ENCODE measurements at places on chromosomes 1 and 21.

GRCh38 chr1:62304975-62305374 is 14.3 kb downstream of the KANK4 start:
- DNase-seq: no peak

- DNase-seq: peak; percentile 86
Measured at GRCh38 chr1:208221291-208221622, 22.9 kb downstream of the PLXNA2 start.

DNA sequence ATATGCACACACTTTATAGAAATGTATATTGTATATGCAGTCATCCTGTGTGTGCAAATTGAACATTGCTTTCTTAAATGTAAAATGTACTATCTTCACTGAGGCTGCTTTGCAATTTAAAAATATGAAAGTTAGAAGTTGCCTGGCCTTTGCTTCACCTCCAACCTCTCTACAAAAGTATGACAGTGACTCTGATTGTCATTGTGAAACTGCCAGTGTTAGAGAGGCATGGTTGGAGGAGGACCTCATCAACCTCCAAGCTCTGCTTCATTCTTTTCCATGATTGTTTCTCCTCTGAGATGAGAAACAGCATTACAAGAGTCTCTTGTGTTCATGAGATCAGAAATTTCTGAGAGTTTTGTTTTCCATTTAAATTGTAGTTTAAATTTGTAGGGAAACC is 185.5 kb downstream of the ZC3H11B start:
- DNase-seq: no peak

GRCh38 chr1:34070201-34070836 is 94.7 kb downstream of the CSMD2 start:
- no peak for DNase-seq

DNA sequence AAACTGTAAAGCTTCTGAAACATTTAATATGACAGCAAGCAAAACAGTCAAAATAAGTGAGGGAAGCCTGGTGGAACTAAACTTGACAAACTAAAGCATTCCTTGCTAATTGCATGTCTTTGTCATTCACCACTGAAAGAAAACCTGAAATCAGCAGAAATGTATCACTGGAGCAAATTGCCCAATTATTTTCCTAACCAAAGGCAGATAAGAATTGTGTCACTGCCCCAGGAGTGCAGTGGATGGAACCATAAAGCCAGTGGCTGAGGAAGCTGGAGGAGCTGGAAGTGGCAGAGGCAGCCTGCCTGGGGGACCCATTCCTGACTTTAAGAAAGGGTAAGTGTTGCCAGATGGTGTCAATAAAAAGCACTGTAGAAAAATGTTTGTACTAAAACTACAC is 2.7 kb upstream of the SLC30A10 start:
- no peak for DNase-seq

GRCh38 chr1:211752951-211753486 is 77.5 kb downstream of the LPGAT1 start:
- no peak for DNase-seq

DNA sequence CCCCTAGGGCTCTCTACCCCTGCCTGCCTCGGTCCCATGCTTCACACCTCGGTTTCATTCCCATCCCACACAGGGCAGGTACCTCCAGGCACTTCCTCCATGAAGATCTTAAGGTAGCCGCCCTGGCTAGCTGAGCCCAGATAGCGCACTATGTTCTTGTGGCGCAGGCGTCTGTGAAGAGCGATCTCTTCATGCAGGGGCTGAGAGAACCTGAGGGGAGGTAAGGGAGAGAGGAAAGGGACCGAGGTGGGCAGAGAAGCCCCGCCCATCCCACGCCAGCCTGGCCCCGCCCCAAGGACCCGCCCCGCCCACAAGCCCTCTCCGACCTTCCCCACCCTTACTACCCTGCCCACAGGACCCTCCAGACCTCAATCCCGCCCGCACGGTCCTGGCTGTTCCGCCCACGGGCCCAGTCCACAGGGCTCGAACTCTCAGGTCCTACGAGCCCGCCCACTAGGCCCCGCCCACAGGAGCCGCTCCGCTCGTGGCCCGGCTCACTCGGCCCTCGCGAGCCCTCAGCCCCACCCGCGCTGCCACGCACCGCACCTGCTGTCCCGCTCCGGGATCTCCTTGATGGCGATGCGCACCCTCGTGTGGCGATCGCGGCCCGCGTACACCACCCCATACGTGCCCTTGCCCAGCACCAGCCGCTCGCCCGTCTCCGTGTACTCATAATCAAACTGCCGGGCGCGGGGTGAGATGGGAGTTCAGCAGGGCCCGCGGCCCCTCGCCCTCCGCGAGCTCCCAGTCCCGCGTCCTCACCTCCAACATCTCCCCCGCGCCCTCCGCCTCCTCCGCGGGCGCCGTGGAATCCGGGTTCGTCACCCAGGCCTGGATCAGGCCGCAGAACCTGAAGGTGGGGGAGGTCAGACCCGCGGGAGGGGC is 6.4 kb downstream of the MAP3K6 start:
- no peak for DNase-seq

DNA sequence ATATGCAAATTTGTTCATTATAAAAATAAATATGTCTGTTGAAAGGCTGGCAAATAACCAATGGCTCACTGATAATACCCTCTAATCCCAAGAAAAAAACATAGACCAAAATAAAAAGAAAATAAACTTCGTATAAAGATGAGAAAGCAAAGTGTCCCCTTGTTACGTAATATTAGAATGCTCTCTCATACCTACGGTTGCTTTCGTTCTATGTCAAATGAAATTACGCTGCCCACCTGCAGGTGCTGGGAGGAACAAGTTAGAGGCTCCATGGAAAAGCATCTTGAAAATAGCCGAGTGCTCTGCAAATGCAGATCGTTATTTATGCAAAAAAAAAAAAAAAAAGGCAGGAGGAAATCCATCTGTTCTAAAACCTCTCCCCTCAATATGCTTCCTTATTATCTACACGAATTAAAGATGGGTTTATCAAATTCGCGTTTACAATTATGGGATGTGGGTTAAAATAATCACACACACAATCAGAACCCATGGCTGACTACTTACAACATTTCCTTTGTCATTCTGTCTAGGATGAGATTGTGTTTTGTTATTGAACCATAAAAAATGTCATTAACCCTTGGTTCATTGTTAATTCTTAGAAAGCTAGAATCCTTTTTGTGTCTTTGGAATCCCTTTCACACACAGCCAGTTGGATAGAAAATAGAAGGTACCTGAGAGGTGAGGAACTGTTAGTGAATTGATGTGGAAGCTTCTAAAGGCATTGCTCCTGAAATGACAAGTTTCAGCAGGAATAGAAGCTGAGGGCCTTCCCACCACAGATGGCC is 268.6 kb downstream of the SETD4 start:
- no peak for DNase-seq

DNA sequence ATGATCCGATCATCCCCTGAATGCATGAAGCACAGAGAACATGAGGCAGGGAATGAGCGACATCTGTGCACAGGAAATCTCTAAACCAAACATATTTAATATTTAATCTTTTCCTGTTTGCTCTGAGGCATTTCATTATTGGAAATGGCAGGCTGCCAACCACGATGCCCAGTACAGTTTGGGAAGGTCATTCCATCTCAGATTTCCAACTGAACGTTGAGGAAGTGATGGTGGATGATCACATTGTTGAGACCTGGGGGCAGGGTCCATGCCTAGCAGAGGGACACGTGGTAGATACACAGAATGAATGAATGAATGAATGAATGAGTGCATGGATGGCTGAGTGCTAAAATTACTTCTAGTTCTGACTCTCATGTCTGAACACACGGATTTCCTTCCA is 15.9 kb upstream of the FASLG start:
- DNase-seq: no peak

- DNase-seq: no peak
Measured at GRCh38 chr1:201596101-201596868, 57.4 kb downstream of the NAV1 start.

DNA sequence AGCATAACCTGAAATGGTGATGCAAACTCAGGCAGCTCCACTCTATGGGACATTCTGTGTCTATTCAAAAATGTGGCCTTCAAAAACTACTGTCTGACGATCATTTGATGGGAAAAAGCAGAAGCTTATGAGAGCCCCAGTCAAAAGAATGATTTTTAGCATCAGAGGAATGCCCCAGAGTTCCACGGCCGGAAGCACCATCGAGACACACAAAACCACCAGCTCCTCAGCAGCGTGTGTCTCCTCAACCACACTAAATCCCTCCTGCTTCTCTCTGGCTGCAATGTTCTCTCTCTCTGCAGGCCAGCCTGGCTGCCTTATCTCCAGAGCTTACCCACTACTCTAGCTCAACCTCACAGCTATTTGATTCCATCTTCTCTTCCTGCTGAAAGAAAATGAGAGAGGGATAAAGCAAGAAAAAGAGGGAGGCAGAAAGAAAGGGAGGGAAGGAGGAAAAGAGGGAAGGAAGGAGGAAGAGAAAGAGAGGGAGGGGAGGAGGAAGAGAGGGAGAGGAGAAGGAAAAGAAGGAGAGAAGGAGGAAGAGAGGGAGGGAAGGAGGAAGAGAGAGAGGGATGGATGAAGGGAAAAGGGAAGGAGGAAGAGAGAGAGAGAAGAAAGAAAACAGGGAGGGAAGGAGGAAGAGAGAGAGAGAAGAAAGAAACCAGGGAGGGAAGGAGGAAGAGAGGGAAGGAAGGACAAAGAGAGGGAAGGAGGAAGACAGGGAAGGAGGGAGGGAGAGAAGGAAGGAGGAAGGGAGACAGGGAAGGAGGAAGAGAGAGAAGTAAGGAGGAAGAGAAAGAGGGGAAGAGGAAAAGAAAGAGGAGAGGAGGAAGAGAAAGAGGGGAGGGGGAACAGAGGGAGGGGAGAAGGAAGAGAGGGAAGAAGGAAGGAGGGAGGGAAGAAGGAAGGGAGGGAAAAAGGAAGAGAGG is 33.5 kb upstream of the LAPTM5 start:
- DNase-seq: no peak

DNA sequence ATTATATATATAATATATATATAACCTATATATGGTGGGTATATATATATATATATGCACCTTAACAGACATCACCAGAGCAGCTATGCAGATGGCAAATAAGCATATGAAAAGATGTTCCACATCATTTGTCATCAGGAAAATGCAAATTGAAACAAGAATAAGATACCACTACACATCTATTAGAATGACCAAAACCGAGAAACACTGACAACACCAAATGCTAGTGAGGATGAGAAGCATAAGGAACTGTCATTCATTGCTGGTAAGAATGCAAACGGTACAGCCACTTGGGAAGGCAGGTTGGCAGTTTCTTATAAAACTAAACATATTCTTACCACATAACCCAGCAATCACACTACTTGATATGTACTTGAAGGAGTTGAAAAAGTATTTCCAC is 219.8 kb upstream of the PRMT6 start:
- DNase-seq: no peak

GRCh38 chr1:233227930-233228465 is 67.5 kb downstream of the PCNX2 start:
- no peak for DNase-seq

GRCh38 chr1:99306644-99307043 is 42.4 kb downstream of the PLPPR4 start:
- no peak for DNase-seq

DNA sequence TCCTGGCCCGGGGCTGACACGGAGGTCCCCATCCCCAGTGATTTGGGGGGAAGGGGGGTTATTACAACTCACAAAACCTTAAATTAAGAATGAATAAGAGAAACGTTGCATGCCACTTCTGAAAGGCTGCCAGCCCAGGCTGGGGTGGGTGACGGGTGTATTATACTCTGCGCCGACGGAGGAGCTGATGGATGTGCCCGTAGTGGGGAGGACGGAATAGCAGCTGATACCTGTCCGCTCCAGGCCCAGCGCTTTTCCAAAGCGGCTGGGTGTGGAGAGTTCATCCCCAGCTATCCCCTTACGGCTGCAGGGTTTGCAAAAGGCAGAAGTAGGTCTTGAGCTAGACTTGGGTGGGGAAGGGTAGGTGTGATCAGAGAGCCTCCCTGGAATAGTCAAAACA is 63.8 kb upstream of the CASZ1 start:
- DNase-seq: no peak

GRCh38 chr1:183597656-183598347 is 7.5 kb upstream of the NCF2 start:
- no peak for DNase-seq

DNA sequence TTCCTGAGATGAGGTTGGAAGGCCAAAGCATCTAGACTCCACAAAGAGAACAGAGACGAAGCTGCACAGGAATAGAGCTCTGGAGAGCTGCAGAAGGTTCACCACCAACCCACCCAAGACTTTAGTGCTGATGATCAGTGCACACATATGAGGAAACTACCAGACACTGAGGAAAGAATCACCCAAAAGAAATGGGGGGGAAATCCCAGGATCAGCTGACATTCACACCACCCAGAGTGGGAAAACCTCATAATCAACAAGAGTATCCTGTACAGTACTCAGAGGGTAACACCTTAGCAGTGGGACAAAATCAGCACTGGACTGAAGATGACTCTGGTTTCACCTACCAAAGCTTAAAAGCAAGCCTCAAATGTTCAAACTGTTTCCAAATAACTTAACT is 36.4 kb downstream of the DENND1B start:
- no peak for DNase-seq

- no peak for DNase-seq
Measured at GRCh38 chr1:201850053-201850397, 21.1 kb downstream of the IPO9 start.

- DNase-seq: no peak
Measured at GRCh38 chr21:42836767-42837301, 42.5 kb downstream of the WDR4 start.

- DNase-seq: no peak
Measured at GRCh38 chr21:31992391-31992790, 119.6 kb downstream of the HUNK start.

- peak; percentile 86 for DNase-seq
Measured at GRCh38 chr1:54335011-54335754, 71.0 kb downstream of the SSBP3 start.
